Naive B cell (primary cell): ENCODE measurements at places on chromosomes 6 and 20. TPM values are rescaled to one million over a fixed set of nuclear protein-coding genes. Genes with fewer than 3 reads are reported as not detected.

DNA sequence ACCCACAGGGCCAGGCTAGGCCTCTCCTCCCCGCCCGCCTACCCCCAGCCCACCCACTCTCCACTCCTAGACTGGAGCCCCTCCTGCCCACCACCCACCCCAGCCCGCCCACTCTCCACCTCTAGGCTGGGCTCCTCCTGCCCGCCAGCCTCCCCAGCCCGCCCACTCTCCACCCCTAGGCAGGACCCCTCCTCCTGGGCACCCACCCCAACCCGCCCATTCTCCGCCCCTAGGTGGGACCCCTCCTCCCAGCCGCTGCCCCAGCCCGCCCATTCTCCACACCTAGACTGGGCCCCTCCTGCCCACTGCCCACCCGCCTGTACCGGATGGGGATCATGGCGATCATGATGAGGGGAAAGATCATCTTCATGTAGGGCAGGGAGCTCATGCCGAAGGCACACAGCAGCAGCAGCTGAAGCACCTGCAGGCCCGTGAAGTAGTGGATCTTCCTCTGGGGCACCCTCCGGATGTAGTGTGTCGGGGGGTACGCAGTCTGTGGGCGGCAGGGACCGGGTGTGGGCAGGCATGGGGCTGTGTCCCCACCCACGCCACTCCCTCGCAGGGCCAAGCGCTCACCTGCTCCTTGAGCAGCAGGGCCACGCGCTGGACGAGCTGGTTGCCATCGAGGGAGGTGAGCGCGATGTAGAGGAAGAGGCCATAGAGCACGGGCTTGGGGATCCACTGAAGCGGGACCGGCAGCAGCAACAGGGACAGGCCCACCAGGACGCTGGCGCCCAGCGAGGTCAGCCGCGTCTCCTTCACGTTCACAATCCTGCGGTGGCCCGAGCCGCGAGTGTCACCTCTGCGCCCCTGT lies 10.8 kb downstream of the SLC4A11 start:
- DNase-seq: no peak

GRCh38 chr20:47854687-47855212 lies 69.5 kb upstream of the SULF2 start:
- DNase-seq: no peak

GRCh38 chr20:54021446-54022235 lies 48.8 kb downstream of the BCAS1 start:
- DNase-seq: no peak

DNA sequence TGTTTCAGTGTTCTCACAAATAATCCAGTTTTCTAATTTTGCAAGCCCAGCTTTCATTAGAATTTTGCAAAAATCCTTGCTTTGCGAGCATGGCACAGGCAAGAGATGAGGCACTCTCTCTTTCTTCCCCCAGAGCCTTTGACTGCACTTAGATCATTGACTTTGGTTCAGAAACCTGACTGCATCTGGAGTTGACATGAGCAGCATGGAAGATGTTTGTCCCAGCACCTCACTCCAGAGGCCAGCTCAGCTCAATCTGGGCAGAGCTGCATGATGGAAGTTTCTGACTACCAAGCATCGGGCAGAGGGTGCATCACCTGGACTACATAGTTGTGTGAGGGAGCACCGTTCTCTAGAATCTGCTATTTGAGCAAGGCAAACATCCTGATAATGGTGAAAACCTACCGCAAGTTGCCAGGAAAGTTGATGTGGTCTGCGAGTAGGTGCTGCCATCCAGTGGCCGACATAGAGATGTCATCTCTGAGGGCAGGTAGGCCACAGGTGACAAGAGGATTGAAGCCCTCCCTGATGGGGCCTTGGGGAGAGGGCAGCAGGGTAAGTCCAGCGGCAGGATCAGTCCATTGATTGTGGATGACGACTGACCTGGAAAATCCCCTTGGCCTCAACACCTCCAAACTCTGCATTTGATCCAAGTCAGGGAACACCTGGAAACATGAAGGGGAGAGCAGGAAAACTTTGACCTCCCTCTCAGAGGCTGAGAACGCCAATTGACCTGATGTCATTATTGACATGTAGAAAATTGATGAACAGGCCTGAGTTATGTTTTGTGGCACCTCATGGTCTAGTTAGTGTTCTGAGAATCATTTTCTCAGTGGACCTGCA lies 3.8 kb upstream of the LPA start:
- no peak for DNase-seq

The SPATS1 gene
- polyA plus RNA-seq: not detected

The ZBTB2 gene
- 12.6 TPM for polyA plus RNA-seq

DNA sequence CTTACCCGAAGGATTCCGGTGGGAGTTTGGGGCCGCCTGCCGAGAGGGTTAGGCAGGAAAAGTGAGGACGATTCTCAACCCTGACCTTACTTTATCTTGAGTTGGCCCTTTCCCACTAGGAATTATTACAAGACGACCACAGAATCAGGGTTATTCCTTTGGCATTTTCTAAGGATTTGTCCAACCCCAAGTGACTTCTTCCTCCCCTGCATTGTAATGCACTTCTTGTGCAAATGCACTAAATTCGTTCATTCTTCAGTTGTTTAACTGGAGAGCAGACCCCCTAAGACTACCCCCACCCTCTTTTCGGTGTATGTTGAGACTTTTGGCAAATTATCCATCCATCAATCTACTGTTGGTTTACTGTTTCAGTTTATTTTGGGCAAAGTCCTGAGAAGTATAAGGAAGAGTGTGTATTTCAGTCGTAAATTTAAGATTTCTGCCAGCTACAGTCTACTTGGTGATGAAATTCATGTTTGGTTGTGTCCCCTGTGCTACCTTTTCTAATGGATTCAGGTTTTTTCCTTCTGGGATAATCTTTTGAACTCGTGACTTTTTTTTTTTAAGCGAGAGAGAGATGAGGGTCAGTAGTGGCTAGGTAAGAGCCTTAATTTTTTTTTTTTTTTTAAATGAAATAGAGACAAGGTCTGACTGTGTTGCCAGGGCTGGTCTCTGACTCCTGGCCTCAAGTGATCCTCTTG lies 611 bp upstream of the TMEM217 start:
- no peak for DNase-seq

DNA sequence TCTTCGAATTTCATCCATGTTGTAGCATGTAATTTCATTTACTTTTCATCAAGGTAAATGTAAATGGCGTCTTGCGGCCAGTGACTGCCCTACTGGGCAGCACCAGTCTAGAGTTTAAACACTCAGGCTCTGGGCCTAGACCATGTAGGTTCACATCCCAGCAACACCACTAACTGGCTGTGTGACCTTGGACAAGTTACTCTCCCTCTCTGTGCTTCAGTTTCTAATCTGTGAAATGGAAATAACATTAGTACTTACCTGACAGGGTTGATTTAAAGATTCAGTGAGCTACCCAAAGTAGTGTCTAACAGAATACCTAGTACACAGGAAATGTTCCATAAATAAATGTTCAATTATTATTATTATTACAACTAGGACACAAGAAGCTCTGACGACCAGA lies 29.3 kb downstream of the PDRG1 start:
- no peak for DNase-seq

DNA sequence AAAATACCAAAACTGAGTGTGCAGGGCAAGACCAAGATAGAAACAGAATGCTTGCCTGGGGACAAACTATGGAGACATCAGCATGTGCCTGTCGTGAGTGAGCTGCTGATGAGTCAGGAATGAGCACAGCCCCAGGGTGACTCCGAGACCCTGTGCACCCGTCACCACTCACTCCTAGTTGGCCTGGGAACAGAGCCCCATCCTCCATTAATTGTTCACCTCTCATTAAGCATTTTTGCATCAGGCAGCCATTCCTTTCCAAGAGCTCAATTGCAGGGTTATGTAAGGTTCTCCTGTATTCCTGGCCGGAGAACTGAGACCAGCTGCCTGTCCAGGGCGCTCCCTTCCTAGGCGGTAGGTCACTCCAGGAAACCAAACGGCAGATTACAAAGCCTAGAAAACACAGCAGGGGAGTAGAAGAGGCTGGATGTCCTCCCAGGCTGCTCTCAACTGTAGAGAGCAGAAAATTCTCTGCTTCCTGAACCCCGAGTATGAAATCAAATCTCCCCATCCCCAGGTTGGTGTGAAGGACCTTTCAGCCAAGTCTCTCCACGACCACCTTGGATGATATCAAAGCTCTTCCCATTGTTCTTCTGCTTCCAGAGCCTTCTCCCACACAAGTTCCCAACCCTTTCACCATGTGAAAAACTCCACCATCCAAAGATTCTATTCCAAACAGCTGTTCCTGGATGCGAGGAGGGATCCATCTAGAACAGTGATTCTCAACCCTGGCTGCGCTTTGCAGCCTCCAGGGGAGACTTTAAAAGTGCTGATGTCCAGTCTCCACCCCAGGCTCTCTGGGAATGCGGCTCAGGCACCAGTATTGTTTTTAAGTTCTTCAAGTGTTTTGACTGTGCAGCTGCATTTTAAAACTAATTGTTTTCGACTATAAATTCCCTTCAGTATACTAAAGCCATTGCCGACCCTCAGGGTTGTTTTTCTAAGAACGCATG lies 532.6 kb upstream of the JARID2 start:
- DNase-seq: no peak

The MYMX gene
- not detected for polyA plus RNA-seq

- DNase-seq: no peak
Observed at GRCh38 chr20:50312682-50313521, 122.3 kb downstream of the CEBPB start.

The C20orf204 gene
- not detected for polyA plus RNA-seq

The FOXP4 gene
- polyA plus RNA-seq: 2.4 TPM

DNA sequence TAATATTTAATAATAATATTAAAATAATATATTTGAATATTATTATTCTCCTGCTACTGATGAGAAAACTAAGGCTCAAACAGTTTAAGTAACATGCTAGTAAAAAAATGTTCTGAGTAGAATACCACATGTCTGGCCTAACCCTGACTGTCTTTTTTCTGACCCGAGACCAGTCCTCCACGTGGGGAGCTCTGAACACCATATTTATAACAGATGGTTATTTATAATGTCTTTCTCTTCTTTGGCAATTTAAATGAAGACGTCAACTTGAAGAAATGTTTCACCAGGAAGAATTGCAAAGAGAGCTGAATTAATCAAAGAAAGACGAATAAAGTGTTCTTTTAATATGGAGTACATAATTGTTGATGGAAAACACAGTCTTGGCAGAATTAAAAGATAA lies 82.0 kb downstream of the SLC22A3 start:
- no peak for DNase-seq

DNA sequence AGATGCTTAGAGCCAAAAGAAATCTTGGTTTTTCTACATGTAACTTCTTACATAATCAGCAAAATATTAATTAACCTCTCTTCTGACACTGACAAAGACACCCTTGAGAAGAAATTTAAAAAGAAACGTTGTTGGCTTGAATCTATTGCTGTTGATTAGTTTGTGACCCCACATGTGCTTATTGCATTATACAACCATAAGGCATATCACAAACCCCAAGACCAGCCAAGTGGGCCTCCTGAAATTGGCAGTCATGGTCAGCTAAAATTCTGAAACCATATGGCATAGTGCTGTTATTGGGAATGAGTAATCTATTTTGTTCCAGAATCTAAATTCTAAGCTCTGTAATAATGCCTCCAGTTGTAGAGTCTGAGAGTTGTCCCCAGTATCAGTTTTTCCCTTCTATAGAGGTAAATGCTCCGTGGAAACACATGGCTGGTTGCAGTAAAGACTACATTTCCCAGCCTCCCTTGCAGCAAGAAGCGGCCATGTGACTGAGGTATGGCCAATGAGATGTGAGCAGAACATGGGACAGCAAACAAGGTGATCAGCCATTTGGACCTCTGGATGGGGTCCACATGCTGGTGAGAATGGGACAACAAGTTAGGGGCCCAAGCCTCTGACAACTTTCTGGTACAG lies 42.3 kb upstream of the PTPN1 start:
- no peak for DNase-seq

The SLCO4A1 gene
- 0.41 TPM for polyA plus RNA-seq

GRCh38 chr20:2301164-2301622 lies 5.4 kb downstream of the TGM3 start:
- peak; percentile 83 for DNase-seq

GRCh38 chr20:46740214-46740609 lies 30.8 kb downstream of the SLC2A10 start:
- no peak for DNase-seq

DNA sequence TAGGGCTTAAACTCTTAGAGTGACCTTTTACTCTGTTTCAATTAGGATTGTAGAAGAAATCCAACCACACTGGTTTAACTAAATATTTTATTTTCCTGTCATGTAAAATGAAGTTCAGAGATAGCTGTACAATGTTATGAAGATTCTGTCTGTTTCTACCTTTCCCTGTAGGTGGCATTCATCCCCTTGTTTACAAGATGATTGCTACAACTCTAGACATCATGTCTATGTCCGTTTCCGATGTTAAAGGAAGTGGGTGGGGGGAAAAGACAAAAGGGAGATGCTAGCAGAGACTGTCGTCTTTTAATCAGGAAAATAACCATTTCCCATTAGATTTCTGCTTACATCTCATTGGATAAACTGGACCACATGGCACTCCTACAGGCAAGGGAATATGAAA lies 30.9 kb upstream of the RIMS1 start:
- DNase-seq: no peak

The POPDC3 gene
- polyA plus RNA-seq: not detected

DNA sequence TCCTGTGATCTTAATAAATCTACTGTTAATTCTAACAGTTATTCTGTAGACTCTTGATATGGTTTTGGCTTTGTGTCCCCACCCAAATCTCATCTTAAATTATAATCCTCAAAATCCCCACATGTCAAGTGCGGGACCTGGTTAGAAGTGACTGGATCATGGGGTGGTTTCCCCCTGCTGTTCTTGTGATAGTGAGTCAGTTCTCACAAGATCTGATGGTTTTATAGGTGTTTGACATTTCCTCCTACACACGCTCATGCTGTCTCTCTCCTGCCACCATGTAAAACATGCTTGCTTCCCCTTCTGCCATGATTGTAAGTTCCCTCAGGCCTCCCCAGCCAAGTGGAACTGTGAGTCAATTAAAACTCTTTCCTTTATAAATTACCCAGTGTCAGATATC lies 10.5 kb upstream of the EPB41L2 start:
- DNase-seq: no peak

The HCK gene
- 30.3 TPM for polyA plus RNA-seq

The RNF8 gene
- polyA plus RNA-seq: 9.7 TPM

GRCh38 chr20:45816951-45817350 lies 4.5 kb downstream of the UBE2C start:
- no peak for DNase-seq

- no peak for DNase-seq
Observed at GRCh38 chr6:15621203-15622044, 41.4 kb downstream of the DTNBP1 start.

DNA sequence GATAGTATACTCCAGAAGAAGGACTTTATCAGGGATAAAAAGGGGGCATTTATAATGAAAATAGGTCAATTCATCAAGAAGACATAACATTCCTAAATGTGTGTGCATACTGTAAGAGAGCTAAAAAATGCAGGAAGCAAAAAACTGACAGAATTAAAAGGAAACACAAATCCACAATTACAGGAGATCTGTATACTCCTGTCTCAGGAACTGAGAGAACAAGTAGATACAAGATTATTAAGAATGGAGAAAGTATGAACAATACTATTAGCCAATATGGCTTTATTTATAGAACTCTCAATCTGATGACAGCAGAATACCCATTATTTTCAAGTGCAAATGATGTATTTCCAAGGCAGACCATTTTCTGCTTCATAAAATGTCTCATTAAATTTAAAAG lies 167.7 kb upstream of the BMP5 start:
- no peak for DNase-seq

- no peak for DNase-seq
Observed at GRCh38 chr6:23618366-23618765, 507.6 kb upstream of the NRSN1 start.

The CYP39A1 gene
- polyA plus RNA-seq: not detected

The TFAP2C gene
- not detected for polyA plus RNA-seq

- peak; percentile 13 for DNase-seq
Observed at GRCh38 chr6:35552285-35552917, 39.7 kb upstream of the TULP1 start.

The NTSR1 gene
- not detected for polyA plus RNA-seq

The GCNT2 gene
- polyA plus RNA-seq: 8.9 TPM
